H1 (cell line): ENCODE measurements at places on chromosomes 12 and 14. TPM values are rescaled to one million over a fixed set of nuclear protein-coding genes. Genes with fewer than 3 reads are reported as not detected.

The GRIN2B gene
- 0.68 and 0.86 TPM in 2 replicates for polyA plus RNA-seq

DNA sequence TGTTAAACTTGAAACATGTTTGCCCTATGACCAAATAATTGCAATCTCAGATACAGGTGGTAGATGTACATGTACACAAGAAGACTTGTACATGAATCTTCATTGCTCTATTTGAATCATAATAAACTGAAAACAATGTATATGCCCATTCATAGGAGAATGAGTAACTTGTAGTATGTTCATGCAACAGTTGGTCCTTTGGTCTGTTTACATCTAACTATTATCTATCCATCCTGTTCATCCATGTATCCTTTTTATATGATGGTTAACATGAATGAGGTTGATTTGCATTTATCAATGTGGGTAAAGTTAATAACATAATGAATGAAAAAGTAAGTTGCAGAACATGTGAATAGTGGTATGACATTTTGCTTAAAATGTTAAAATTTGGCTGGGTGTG lies 37.1 kb downstream of the HSD17B6 start:
- no peak for DNase-seq

DNA sequence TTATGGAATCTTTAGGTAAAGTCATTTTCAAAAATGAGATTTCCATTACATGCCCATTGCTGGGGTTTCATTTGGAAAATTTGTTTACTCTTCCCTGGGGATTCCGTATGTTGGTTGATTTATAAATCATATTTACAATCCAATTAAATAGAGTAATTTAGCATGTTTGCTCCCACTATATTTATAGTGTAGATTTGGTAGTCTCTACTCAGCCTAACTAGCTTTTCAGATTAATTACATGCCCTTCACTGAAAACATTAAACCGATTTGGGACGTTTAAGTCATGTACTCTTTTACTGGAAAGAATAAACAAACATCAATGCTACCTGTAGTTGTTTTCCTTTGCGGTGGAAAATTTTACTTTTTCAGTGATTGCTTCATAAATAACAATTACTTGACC lies 10.4 kb downstream of the PAX9 start:
- no peak for DNase-seq

DNA sequence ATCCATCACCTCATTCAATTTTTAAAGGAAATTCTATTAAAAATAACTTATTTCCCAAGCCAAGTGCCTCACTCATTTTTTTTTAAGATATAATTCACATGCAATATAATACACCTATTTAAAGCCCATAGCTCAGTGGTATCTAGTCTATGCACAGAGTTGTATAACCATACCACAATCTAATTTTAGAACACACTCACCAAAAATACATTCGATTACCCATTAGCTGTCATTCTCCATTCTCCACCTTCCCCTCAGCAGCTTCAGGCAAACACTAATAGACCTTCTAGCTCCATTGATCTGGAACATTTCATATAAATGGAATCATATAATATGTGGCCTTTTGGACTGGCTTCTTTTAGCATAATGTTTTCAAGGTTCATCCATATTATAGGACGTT lies 49.5 kb downstream of the CLMN start:
- DNase-seq = no peak

DNA sequence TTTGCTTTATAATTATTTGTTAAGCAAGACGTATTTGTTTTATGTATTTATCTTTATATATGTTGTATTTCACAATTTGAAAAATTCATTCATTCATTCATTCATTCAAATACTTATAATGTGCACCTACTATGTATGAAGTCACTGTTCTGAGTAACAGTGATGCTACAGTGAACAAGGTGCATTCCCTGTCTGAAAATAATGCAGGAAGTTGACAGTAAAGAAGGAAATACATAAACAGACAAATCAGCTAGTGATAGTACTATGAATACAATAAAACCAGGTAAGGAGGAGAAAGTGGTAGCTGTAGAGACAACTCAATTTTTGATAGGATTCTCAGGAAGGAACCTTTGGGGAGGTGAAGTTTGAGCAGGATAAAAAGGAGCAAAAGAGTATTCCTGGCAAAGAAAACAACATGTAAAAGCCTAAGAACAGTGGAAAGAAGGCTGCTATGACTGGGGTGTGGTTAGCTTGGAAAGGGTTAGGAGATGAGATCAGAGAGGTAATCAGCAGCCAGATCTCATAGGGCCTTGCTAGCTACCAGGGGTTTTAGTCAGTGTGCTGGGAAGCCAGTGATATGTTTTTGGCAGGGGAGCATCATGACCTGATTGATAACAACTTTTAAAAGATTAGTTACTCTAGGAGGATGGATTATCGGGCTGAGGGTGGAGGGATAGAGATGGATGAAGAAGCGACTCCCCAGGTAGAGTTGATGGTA lies 17.4 kb downstream of the BICDL1 start:
- DNase-seq = no peak

DNA sequence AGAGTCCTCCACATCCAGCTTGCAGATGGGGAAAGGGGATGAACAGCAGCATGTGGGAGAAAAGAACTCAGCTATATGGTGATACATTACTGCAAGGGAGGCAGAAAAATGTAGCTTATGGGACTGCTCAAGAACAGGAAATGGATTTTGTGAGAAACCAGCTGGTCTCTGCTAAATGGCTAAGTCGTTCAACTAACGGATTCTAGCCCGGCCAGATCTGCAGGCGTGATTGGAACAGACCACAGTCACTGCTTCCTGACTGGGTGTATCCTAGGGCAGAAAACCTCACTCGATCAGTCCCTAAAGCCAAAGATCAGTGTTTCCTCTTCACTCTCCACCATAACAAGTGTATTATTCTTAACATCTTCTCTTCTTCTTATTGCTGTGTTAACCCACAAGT lies 8.1 kb upstream of the PTGDR start:
- DNase-seq = no peak

The DBX2 gene
- polyA plus RNA-seq = 0.05 and 0.06 TPM in 2 replicates

DNA sequence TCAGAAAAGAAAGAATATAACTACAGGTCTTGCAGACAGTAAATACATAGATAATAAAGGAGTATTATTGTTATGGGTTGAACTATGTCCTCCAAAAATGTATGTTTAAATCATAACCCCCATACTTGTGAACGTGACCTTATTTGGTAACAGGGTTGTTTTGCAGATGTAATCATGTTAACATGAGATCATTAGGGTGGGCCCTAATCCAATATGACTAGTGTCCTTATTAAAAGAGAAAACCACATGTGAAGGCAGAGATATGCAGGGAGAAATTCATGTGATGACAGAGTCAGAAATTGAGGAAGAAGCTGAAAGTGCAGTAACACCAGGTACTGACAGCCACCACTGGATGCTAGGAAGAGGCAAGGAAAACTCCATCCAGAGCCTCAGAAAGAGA lies 29.0 kb downstream of the MAGOHB start:
- no peak for DNase-seq
